ENCODE measurements at places on chromosomes 11 and 22.

GRCh38 chr11:35115688-35116030, 23.3 kb upstream of the CD44 start:
- no peak for DNase-seq

- peak; percentile 58 for DNase-seq
These were observed 17.3 kb downstream of the APOL2 start for GRCh38 chr22:36221799-36222751.

DNA sequence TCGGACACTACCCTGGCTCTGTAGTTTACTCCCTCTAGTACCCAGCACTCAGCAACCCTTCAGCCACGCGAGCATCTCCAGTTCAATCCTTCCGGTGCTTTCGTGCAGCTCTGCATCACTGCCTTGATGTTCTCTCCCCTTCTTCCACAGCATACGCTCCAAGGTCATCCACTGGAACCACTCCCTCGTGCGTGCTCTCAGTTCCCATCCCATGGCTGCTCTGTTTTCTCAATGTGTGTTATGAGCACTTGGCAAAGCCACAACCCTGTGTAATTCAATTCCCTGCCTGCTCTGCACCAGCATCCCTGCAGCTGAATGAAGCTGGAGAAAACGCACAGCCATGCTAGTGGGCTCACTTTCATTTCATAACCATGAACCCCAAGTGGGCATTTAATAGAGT, 38.5 kb upstream of the NFRKB start:
- no peak for DNase-seq

GRCh38 chr22:25368271-25368670, 148.8 kb downstream of the CRYBB2 start:
- DNase-seq, result peak; percentile 93

GRCh38 chr22:20651286-20651685, 122.6 kb upstream of the SERPIND1 start:
- no peak for DNase-seq

DNA sequence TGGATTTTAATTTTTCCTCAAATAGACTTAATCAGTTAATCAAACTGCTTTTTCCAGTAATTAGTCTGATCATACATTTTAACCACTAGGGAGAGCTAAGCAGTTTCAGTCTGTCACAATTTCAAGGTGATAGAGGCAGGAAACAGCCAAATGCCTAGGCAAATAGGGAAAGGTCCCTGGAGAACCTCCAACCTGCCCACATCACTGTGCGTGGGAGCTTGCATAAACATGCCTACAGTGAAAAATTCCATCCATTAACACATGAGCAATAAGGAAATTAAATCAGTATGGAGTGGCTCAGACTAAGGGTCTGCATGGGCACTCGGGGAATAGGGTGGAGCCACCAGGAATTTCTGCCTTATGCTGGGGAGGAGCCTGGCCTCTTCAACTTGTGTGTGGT, 74.6 kb downstream of the AASDHPPT start:
- DNase-seq, result peak; percentile 15

DNA sequence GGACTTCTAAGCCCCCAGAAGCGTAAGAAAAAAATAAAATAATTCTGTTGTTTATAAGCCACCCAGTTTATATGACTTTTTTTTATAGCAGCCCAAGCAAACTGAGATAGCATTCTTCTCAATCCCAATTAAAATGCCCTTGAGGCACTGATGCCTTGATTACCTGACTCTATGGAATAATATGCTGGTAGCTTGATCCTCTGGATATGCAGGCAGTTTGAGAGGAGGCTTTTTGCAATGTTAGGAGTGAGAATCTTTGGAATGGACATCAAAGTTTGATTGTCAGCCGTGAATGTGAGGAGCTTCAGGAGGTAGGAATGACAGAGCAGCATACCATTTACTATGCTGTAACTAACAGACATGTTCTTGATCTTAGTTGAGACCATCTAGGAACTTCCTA, 275.6 kb downstream of the AASDHPPT start:
- no peak for DNase-seq
